Articular chondrocyte of knee joint (primary cell): ENCODE measurements at places on chromosomes 5 and 9. TPM values are rescaled to one million over a fixed set of nuclear protein-coding genes. Genes with fewer than 3 reads are reported as not detected.

Gene ABLIM3
- 3.0 and 4.0 TPM in 2 replicates for total RNA-seq

Gene GNA14
- 0.91 and 2.6 TPM in 2 replicates for total RNA-seq

Gene AOPEP
- 241 and 261 TPM in 2 replicates for total RNA-seq

Gene TMEM215
- total RNA-seq, result not detected in 2 replicates

Gene RGS7BP
- under 0.01 TPM in 1 of 2 replicates, not detected in the other for total RNA-seq

Gene GMCL2
- not detected in 2 replicates for total RNA-seq

Gene DNAH5
- 1.1 and 1.2 TPM in 2 replicates for total RNA-seq

Gene TEX48
- total RNA-seq, result not detected in 2 replicates

Gene TRIP13
- 13.2 TPM in 2 replicates for total RNA-seq

Gene STXBP1
- total RNA-seq, result 20.9 and 35.1 TPM in 2 replicates

Gene ARL14EPL
- total RNA-seq, result 0.11 and 0.13 TPM in 2 replicates

Gene SLC1A1
- total RNA-seq, result 18.4 TPM in 2 replicates

Gene C8G
- total RNA-seq, result 0.39 and 0.54 TPM in 2 replicates

Gene GRXCR2
- not detected in 2 replicates for total RNA-seq

Gene IARS1
- 329 and 370 TPM in 2 replicates for total RNA-seq

Gene SV2C
- total RNA-seq, result not detected in 2 replicates

Gene OLFM1
- total RNA-seq, result 9.0 and 10.7 TPM in 2 replicates

Gene FBN2
- total RNA-seq, result 108 and 149 TPM in 2 replicates

Gene ADAMTS13
- 0.91 and 1.3 TPM in 2 replicates for total RNA-seq

Gene ANKRD55
- 0.13 TPM in 1 of 2 replicates, not detected in the other for total RNA-seq

Gene RABL6
- total RNA-seq, result 41.4 and 60.4 TPM in 2 replicates

Gene TSSK1B
- 0.43 and 0.52 TPM in 2 replicates for total RNA-seq

Gene LIX1
- total RNA-seq, result 0.11 TPM in 1 of 2 replicates, not detected in the other

Gene PDLIM4
- 34.5 and 34.8 TPM in 2 replicates for total RNA-seq

Gene OTULINL
- 0.13 and 0.22 TPM in 2 replicates for total RNA-seq

Gene PCDHB7
- total RNA-seq, result 2.0 and 2.5 TPM in 2 replicates

Gene GRM6
- not detected in 2 replicates for total RNA-seq

Gene NUTM2F
- not detected in 2 replicates for total RNA-seq

Gene OR1Q1
- total RNA-seq, result not detected in 2 replicates

Gene ATP10B
- not detected in 2 replicates for total RNA-seq

Gene CEP78
- total RNA-seq, result 13.2 and 17.4 TPM in 2 replicates

Gene MARCOL
- not detected in 2 replicates for total RNA-seq

Gene PDCD1LG2
- 8.9 and 9.1 TPM in 2 replicates for total RNA-seq

Gene ANGPTL2
- 51.1 and 64.2 TPM in 2 replicates for total RNA-seq

Gene PCDHA1
- under 0.01 and 0.11 TPM in 2 replicates for total RNA-seq
